Trophoblast cell (in vitro differentiated cells and primary cell): ENCODE measurements at places on chromosomes 1 and 21.
A peak's percentile ranks its signal among the peaks of the same experiment; 100 is the strongest.

DNA sequence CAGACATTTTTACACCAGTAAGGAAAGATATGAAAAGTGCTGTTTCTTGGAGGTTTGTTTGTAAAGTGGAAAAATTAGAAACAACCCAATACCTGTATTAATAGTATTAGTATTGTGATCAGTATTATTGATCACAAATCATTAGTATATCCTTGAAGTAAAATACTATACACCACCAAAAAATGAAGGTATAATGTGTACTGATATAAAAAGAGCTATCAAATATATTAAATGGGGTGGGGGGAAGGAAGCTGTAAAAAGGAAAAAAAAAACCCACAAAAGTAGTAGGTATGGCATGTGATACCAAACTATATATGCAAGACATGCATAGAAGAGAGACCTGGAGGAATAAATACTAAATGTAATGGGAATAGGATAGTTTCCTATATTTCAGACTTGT, 46.3 kb downstream of the POU2F1 start:
- no peak for DNase-seq

DNA sequence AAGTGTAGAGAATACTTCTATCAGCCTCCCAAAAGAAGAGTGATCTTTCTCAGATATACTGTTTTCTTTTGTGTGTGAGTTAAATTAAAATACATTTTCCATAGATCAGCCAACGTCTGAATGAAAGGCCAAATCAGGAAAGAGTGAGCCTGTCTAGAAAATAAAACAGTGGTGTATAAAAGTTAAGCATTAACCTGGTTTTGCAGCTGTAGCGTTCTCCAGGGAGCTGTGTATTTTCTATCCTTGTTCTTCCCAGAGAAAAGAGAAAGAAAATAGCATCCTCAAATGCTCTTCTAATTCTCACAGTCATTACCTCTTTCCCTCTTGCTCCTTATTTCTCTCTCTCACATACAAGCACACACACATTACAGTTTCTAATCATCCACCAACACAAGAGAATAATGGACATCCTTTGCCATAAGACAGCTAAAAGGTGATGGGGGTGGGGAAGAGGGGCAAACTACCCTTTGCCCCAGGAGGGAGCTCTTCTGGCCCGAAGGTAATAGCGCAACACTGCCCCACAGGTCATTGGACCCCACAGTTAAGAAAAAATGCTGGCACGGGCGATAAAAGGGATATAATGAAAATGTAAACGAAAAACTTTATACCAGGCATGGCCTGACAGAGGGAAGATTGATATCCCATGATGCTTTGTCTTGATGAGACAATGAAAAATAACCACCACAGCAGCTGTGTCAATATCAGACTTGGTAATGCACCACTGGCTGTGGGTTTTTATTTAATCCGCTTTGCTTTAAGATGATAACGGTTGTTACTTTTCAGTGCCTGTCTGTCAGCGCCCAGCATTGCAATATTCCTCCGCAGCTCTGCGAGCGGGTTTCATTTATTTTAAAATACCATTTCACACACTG, 150.3 kb downstream of the NUF2 start:
- DNase-seq, result no peak

DNA sequence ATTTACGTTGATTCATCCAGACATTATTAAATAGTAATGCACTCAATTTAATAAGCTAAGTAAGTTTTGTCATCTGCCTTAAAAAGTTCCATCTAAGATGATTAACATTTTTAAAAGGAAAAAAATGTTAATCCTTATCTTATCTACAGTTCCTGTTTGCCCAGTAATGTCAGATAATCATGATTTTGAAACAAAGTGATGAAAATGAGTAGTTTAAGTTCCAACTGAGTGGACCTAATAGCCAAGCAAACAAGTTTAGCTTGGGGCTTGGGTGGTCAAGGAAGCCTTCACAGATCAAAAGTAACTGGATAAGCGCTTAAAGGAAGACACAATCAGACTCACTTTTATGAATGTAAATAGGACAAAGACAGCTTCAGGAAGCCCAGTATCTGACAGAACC, 40.5 kb upstream of the JAK1 start:
- peak; percentile 88 for DNase-seq

- no peak for DNase-seq
Observed at GRCh38 chr1:11839727-11840705, 7.6 kb downstream of the NPPA start.

GRCh38 chr1:31618916-31619846, 1.7 kb downstream of the HCRTR1 start:
- DNase-seq, result no peak

DNA sequence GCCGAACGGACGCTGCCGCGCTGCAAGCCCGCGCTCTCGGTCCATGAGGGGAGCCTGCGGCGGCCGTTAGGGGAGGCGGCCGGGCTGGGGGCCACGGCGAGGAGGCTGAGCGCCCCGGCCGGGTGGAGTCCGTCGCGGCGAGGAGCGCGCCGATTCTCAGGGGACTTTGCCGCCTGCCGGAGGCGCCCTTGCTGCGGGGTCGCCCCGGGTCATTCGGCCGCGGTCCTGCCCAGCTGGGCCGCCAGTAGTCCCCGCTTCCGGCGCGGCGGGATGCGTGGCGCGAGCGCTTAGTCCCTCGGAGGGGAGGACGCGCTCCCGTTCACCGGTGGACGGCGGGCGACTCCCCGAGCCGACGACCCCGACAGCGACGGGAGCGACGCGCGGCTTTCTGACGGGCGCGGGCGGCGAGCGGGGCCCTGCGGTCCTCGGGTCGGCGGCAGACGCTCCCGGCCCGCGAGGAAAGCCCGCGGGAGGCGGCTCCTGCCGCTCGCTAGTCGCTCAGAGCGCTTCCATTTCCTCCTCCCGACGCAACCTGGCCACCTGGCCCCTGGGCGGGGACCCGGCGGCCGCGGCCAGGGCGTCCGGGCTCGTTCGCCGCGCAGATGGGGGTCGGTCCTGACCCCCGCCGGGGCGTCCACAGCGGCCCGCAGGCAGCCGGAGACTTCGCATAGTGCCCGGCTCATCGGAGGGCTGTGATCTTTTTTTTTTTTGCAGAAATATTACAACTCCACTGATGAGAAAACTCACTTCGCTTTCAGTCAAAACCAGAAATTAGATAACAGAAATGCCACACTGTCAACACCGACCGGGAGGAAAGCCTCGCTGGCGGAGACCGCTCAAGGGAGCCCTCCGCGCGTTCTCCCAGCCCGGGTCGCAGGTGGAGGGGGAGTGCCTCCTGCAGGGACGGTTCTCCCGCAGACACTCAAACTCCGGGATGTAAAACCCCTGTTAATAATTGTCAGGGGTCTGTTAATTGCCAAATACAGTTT, 641 bp upstream of the ZBTB21 start:
- DNase-seq, result peak; percentile 51

DNA sequence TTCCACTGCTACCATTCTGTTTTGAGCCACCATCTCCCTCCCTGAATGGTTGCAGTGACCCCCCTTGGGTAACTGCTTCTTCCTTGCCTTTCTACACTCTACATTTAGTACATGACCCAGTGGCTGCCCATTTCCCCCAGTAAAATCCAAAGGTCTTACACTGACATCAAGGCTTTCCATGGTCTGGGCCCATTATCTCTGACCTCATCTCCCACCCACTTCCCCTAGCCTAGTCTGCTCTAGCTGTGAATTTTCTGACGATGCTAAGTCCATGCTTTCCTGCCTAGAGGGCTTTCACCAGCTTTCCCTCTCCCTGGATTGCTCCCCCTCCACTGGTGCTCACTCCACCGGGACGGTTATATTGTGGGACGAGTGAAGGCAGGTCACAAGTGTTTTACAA, 219.2 kb downstream of the RYR2 start:
- no peak for DNase-seq
